Pancreas (tissue), 10 donors: ENCODE measurements at places on chromosomes 5 and 9. TPM values are rescaled to one million over a fixed set of nuclear protein-coding genes. Genes with fewer than 3 reads are reported as not detected.
A peak's percentile ranks its signal among the peaks of the same experiment; 100 is the strongest.

The PLAC8L1 gene
- polyA plus RNA-seq: 0.87 TPM

DNA sequence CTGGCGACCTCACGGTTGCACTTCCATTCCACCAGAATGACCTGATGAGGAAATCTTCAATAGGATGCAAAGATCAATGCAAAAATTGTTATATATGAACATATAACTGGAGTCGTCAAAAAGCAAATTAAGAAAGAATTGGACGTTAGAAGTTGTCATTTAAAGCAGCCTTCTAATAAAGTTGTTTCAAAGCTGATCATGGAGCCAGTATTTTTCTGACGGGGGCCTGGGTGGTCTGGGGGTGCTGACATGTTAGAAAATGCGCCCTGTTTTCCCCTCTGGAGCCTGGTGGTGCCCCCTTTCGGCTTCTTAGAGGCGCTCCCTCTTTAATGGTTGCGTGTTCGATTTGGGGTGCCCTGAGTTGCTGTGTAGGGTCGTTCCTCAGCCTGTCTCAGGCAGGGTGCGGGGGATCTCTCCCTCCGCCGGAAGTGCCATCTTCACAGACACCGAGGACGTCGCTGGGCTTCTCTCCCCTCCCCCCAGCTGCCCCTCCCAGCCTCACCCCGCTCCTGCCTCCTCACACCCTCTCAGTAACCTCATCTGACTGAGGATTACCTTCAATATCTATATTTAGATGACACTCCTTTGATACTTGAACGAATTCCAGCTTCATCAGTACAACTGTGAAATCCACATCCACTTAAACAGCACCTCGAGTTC lies 18.3 kb downstream of the PTGES2 start:
- H3K4me3 ChIP-seq: no peak overlapping the region
- no peaks in the 10 kb centered on the region for H3K27me3 ChIP-seq
- H3K4me1 ChIP-seq: peaks cover 11% of the 10 kb centered on the region
- no peak overlapping the region for H3K27ac ChIP-seq

DNA sequence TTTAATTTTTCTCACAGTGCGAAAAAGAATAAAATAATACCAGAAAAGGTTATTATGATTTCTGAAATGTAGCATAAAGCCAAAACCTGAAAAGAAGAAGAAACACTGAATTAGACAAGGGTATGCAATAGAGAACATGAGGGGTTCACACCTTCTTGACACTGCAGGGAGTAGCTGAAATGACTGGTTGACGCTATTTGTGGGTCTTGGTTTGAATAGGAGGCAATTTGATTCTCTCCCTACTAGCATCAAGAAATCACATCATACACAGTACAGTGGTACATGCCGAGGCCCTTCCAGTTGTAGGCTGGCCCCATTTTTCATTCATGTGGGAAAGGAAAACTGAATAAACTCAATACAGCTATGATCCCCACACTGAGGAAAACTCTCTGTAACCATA lies 68.6 kb downstream of the NR3C1 start:
- no peaks in the 10 kb centered on the region for H3K36me3 ChIP-seq
- no peak for DNase-seq
- H3K27ac ChIP-seq: no peak overlapping the region
- H3K27me3 ChIP-seq: no peaks in the 10 kb centered on the region
- H3K4me3 ChIP-seq: no peak overlapping the region

DNA sequence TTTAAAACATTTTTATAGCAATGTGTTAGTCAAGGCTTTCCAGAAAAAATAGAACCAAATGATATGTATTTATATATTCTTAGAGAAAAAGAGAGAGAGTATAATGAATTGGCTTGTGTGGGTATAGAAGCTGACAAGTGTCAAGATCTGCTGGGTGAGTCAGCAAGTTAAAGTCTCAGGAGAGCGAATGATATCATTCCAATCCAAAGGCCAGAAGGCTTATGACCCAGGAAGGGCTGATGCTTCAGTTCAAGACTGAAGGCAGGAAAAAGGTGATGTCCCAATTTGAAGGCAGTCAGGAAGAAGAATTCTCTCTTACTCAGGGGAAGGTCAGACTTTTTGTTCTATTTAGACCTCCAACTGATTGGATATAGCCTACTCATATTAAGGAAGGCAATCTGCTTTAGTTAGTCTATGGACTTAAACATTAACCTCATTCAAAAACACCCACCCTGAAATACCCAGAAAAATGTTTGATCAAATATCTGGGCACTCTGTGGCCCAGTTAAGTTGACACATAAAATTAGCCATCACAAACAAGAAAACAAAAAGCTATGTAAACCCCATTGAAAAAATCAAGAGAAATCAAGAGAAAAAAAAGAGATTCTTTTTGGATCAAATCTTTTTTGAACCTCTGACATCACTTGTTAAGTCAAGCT lies 189.6 kb downstream of the PIK3R1 start:
- no peak overlapping the region for H3K27ac ChIP-seq
- H3K4me1 ChIP-seq: no peaks in the 10 kb centered on the region
- no peak for DNase-seq
- H3K27me3 ChIP-seq: no peaks in the 10 kb centered on the region

GRCh38 chr9:88990729-88991065 lies 571 bp upstream of the S1PR3 start:
- H3K27me3 ChIP-seq: no peaks in the 10 kb centered on the region
- H3K4me1 ChIP-seq: no peaks in the 10 kb centered on the region
- peak overlapping the region; percentile 52 for H3K4me3 ChIP-seq
- DNase-seq: no peak

- no peak for DNase-seq
- no peaks in the 10 kb centered on the region for H3K36me3 ChIP-seq
- no peaks in the 10 kb centered on the region for H3K27me3 ChIP-seq
- H3K27ac ChIP-seq: no peak overlapping the region
- no peak overlapping the region for H3K4me3 ChIP-seq
Measured at GRCh38 chr5:133356396-133356983, 255.9 kb downstream of the FSTL4 start.

- H3K4me1 ChIP-seq: peaks cover 12% of the 10 kb centered on the region
- peak overlapping the region; percentile 63 for H3K4me3 ChIP-seq
- H3K27me3 ChIP-seq: no peaks in the 10 kb centered on the region
- H3K36me3 ChIP-seq: no peaks in the 10 kb centered on the region
- no peak overlapping the region for H3K27ac ChIP-seq
- no peak for DNase-seq
Measured at GRCh38 chr5:177453852-177454396, 7.3 kb downstream of the PRR7 start.

DNA sequence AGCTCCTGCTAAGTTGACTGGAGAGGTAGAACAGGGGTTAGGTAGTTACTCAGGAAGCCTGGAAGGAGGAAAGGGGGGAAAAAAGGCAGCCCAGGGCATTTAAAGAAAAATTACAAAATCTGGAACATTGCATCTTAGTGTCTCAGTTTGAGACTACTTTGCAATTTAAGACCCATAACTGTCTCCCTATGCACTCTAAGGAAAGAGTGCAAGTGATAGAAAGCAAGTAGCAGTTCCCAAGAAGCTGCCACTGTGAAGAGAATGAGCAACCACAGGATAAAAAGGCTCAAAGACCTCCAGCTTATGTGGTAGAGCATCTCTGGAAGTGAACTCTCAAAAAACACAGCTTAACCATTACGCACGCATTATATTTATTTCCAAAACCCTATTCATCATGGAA lies 141.8 kb downstream of the SLCO4C1 start:
- H3K36me3 ChIP-seq: no peaks in the 10 kb centered on the region
- no peak overlapping the region for H3K27ac ChIP-seq
- no peaks in the 10 kb centered on the region for H3K4me1 ChIP-seq
- no peak for DNase-seq

The PDGFRB gene
- 17.0 TPM for polyA plus RNA-seq

DNA sequence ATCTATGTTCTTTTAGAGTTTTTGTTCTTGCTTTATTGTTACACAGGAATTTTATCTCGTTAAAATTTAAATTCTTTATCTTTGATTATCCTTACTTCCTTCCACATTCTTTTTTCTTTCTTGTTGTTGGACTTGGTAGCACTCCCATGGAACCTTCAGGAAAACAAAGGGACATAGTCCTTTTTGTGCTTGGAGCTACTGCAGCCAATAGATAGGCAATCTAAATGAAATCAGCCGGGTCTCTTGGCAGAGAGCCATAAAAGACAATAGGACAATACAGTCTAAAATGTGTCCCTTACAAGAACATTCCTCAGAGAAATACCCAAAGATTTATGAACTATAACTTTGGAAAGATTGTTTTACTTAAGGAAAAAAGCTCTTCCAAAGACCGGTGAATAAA lies 548.1 kb upstream of the C9orf72 start:
- no peaks in the 10 kb centered on the region for H3K36me3 ChIP-seq
- H3K27me3 ChIP-seq: no peaks in the 10 kb centered on the region
- H3K27ac ChIP-seq: no peak overlapping the region
- H3K4me1 ChIP-seq: no peaks in the 10 kb centered on the region
- DNase-seq: no peak

DNA sequence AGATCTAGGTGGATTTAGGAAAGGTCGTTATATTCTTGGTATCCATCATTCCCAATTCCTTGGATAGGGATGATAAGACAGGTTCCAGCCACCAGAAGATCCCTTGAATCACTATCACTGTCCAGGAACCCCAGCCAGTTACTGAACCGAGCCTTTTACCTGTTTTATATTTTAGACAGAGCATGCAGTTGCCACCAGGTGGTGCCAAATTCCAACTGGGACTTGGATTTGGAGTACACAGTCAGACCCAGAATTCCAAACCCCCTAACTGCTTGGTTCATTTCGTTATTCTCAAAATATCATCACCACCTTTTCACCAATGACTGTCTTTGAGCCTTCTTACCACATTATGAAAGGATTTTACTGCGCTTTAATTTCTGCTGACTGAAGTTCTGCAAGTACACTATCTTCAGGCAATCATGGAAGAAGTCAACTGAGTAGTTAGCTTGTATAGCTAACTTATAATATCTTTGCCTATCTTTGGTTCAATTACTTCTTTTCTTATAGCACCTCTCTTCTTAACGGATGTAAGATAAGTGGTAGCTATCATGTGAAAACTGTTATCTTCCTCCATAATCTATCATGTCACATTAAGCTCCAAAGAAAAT lies 191.8 kb downstream of the PRR16 start:
- peak; percentile 35 for DNase-seq
- H3K4me1 ChIP-seq: no peaks in the 10 kb centered on the region
- H3K27ac ChIP-seq: no peak overlapping the region
- no peaks in the 10 kb centered on the region for H3K27me3 ChIP-seq
- H3K36me3 ChIP-seq: no peaks in the 10 kb centered on the region
- no peak overlapping the region for H3K4me3 ChIP-seq

- H3K27ac ChIP-seq: no peak overlapping the region
- no peak overlapping the region for H3K4me3 ChIP-seq
- H3K36me3 ChIP-seq: no peaks in the 10 kb centered on the region
- no peaks in the 10 kb centered on the region for H3K27me3 ChIP-seq
Measured at GRCh38 chr9:93087971-93088655, 7.9 kb upstream of the CARD19 start.

DNA sequence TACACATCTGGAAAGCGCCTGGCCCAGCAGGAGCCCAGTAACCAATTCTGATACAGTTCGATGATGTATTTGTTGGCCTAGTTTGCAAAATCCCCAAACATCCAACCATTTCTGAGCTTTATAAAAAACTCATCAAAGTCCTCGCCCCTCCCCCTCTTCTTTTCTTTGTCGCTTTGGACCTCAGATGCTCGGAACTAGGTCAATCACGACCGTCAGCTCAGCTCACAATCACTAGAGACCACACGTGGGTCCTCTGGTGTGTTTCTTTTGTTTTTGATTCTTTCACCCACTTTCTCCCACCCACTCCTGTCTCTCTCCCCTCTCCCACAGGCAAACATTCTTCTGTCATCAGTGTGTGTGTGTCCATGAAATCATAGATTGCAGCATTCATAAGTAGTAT lies 26.7 kb upstream of the ZBTB43 start:
- H3K4me1 ChIP-seq: no peaks in the 10 kb centered on the region
- no peak overlapping the region for H3K27ac ChIP-seq
- H3K4me3 ChIP-seq: no peak overlapping the region
- no peaks in the 10 kb centered on the region for H3K27me3 ChIP-seq

- peaks cover 6% of the 10 kb centered on the region for H3K4me1 ChIP-seq
- DNase-seq: no peak
- H3K27ac ChIP-seq: no peak overlapping the region
- no peak overlapping the region for H3K4me3 ChIP-seq
Measured at GRCh38 chr9:88978034-88978433, 13.2 kb upstream of the S1PR3 start.

The KCNIP1 gene
- 1.3 TPM for polyA plus RNA-seq

GRCh38 chr5:176789873-176790615 lies 20.3 kb upstream of the UNC5A start:
- H3K27me3 ChIP-seq: no peaks in the 10 kb centered on the region
- H3K36me3 ChIP-seq: no peaks in the 10 kb centered on the region
- H3K4me3 ChIP-seq: no peak overlapping the region
- peak; percentile 34 for DNase-seq
- H3K27ac ChIP-seq: no peak overlapping the region

DNA sequence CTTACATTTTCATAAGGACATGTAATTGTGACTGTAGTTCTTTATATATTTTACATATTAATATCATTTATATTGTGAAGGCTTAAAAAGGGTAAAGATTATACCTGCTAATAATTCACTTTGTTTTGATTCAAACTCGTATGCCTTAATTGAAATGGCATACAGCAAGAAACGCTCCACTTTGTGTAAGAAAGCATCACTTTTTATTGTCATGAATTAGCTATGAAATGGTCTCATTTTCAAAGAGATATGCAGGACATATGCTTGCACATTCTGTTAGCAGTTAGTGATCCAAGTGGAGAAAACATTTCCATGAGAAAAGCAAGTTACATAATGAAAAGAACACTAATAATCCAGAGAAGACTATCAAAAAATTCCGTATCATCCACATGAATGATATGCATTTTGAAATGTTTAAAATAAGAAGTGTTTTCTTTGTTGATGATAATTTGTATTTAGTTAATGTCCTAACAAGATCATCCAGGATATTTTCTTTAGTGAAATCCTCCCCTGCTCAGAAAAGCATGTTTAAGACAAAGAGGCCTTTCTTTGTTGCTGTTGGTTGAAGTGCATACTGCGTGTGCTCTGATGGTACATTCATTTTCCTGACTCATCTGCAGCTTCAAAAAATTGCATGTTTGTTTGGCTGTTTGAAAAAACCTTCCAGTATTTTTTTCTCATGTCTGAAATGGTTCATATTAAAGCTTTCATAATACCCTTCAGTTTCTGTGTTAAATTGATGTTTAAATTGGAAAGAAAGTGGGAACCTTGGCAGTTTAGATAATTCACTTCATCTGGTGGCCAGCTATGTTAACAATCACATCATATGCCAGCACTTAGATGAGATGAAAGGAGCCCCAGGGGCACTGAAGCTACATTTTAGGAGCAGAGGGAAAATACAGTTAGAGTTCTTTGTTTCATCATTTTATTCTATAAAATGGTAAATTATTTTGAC lies 242.2 kb downstream of the CSNK1G3 start:
- H3K27me3 ChIP-seq: no peaks in the 10 kb centered on the region
- H3K4me1 ChIP-seq: peaks cover 5% of the 10 kb centered on the region
- no peak overlapping the region for H3K27ac ChIP-seq
- DNase-seq: no peak
- no peaks in the 10 kb centered on the region for H3K36me3 ChIP-seq

GRCh38 chr9:116287721-116288120 lies 134.1 kb downstream of the PAPPA start:
- no peak overlapping the region for H3K27ac ChIP-seq
- no peak for DNase-seq
- H3K27me3 ChIP-seq: no peaks in the 10 kb centered on the region
- H3K36me3 ChIP-seq: no peaks in the 10 kb centered on the region
- no peaks in the 10 kb centered on the region for H3K4me1 ChIP-seq
